Stimulated activated CD4-positive, alpha-beta T cell treated with anti-CD3 and anti-CD28 coated beads, Interleukin-1b, Interleukin-23, amount 100 ng/mL, for 24 hours (primary cell): ENCODE measurements at places on chromosomes 12 and 14.

DNA sequence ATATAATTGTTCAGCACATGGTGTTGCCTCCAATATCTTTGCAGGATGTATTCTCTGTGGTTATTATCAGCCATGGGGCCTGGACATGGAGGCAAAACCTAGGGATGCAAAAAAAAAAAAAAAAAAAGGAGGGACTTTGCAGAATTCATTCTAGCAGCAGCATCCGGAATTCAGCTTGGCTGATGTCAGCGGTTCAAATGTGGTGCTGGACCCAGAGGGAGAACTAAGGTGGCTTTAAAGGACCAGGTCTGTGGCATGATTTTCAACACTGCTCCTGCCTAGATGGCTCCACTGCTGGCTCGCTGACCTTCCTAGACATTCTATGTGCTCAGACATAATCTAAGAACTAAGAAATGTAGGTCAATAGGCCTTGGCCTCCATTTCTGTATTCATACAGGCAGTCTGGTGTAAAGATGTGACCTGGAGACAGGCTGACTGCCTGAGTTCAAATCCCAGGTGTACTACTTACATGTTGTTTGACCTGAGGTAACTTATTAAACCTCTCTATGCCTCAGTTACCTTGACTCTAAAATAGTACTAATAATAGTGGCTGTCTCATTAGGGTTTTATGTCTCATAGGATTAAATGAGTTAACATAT, 108.6 kb downstream of the PPM1A start:
- DNase-seq: no peak

- no peak for DNase-seq
Observed at GRCh38 chr14:34633742-34634141, 3.8 kb upstream of the SNX6 start.

DNA sequence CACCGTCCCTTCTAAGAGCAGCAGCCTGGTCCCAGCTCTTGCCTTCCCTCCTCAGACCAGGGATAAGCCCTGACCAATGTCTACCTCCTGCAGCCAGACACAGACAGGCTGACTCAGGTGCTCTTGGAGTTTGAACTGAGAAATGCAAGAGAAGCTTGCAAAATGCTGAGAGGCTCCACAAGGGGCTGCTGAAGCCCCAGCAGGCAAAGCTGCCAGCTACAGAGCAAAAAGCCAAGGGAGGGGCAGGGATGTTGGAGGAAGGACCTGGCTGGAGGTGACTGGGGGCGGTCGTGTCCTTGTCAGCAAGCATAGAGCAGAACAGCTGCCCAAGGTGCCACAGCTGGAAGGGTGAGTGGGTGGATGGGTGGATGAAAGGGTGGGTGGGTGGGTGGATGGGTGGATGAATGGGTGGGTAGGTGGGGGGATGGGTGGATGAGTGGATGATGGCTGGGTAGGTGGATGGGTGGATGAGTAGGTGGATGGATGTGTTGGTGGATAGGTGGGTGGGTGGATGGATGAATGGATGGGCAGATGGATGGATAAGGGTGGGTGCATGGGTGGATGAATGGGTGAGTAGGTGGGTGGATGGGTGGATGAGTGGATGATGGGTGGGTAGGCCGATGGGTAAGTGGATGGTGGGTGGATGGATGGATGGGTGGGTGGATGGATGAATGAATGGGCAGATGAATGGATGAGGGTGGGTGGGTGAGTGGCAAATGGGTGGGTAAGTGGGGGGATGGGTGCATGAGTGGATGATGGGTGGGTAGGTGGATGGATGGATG, 4.0 kb upstream of the INF2 start:
- DNase-seq: no peak

DNA sequence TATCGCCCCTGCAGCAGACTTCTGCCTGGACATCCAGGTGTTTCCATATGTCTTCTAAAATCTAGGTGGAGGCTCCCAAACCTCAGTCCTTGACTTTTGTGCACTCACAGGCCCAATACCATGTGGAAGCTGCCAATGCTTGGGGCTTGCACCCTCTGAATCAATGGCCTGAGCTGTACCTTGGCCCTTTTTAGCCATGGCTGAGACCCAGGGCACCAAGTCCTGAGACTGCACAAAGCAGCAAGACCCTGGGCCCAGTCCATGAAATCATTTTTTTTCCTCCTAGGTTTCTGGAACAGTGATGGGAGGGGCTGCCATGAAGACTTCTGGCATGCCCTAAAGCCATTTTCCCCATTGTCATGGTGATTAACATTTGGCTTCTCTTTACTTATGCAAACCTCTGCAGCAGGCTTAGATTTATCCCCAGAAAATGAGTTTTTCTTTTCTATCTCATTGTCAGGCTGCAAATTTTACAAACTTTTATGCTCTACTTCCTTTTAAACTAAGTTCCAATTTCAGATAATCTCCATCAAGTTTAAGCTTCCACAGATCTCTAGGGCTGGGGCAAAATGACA, 1445.8 kb upstream of the FLRT2 start:
- no peak for DNase-seq

- DNase-seq: no peak
Observed at GRCh38 chr12:130608132-130608531, 108.0 kb downstream of the RIMBP2 start.

DNA sequence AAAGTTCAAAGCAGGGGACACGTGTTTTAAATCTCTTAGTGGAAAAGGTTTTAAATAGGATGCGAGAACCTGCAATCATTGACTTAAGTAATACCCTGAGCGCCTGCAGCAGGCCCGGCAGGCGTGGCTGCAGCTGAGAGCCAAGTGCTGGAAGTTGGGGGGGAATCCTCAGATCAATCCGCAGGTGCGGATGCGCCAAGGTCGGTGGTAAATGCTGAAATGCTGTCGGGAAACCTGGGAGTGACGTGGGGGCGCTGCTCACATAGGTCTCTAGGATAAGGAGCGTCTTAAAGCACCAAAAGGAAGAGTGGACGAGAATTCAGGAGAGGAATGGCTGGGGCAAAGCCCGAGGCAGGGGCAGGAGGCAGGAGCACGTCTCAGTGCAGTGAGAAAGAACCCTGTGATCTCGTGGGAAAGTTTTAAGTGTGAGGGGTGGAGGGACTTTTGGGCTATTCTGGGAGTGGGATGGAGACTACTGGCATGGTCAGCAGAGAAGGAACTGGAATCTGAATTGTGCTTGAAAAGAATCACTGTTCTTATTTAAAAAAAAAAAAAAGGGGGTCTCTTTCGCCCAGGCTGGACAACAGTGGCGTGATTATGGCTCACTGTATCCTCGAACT, 883 bp upstream of the CDCA4 start:
- DNase-seq: peak; percentile 25

GRCh38 chr14:103600503-103600902, 28.5 kb upstream of the KLC1 start:
- no peak for DNase-seq

DNA sequence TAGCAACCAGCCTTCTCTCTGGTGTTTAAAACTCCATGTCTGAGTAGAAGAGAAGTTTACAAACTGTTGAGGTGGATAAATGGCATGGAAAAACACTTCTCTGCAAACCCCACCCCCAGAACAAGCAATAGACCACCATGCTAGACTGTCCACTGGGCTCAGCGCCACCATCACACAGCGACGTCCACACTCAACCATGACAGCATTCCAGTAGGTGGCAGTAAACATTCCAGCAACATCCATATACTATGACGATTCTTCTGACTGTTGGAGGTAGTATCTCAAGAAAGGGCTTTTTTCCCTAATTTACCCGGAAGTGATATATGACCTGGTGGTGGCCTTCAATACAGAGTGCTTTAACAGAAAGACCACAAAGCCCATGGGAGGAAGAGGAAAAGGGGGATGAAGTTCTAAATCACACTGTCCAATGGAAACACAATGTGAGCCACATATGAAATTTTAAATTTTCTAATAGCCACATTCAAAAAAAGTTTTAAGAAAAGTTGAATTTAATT, 152.2 kb downstream of the SLC15A4 start:
- no peak for DNase-seq

DNA sequence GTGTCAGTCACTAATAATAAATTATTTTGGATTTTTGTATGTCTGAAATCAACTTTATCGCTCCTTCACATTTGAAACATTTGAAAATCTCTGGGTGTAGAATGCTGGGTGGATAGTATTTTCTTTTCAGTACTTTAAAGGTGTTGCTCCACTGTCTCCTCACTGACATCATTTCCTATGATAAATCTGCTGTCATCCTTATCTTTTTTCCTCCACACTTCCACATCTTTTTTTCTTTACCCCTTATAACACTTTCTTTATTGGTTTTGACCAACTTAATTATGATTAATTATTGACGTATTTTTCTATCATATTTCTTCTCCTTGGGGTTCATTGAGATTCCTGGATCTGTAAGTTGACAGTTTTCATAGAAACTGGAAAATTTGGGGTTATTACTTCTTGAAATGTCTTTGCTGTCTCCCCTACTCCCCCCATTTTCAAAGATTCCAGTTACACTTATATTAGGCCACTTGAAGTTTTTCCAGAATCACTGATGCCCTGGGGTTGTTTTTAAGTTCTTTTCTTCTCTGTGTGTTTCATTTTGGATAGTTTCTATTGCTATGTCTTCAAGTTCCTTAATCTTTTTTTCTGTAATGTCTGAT, 177.5 kb upstream of the DIO3 start:
- DNase-seq: no peak

GRCh38 chr12:67161322-67161918, 107.7 kb upstream of the CAND1 start:
- DNase-seq: no peak

DNA sequence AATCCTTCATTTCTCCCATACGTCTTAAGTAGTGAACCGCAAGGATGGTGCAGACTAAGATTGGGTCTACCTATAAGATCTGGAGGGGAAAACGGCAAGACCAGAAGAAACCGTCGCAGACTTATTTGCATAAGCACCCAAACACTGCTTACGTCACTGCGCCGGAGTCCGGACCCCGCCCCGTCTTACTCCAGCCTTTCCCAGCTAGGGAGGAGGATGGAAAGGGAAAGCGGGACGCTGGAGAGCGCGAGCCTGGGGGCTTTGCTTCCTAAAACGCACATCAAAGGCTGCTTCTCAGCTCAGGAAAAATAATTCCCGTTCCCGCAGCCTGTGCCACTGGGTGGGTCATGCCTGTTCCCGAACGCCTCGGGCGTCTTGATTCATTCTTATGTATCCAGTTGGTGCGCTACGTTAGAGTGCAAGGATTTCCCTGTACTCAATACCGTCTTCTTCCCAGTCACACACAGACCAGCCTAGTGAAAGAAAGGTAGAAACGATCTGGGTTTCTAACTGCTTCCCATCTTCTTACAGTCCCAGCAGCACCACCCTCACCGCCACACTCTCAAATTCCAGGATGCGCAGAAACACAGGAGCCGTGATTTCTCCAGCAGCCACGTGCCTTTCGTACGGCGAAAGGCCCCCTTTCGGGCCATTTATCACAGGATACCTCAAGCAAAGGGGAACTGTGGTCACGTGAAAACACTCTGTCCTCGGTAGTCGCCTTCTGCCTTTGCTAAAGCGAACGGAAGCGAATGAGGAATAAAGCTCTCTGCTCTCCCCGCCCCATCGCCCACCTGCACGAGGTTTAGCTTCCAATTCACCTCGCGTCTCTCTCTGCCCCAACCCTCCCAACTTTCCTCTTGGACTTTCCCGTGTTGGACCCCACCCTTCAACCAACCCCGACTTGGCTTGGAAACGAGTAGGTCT, 1.1 kb downstream of the SLC6A15 start:
- no peak for DNase-seq

DNA sequence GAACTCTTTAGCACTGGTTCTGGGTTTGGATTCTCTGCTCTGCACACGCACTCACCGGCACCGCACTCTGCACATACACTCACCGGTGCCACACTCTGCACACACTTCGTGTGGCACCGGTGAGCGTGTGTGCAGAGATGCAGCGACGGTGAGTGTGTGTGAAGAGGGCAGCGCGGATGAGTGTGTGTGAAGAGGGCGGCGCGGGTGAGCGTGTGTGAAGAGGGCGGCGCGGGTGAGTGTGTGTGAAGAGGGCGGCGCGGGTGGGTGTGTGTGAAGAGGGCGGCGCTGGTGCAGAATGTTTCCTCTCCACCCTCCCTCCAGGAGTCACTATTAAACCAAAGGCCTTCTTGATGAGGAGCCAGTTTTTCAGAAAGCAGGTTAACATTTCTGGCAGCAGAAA, 49.2 kb upstream of the MMP17 start:
- no peak for DNase-seq

GRCh38 chr12:116920939-116921338, 10.2 kb downstream of the FBXW8 start:
- no peak for DNase-seq

DNA sequence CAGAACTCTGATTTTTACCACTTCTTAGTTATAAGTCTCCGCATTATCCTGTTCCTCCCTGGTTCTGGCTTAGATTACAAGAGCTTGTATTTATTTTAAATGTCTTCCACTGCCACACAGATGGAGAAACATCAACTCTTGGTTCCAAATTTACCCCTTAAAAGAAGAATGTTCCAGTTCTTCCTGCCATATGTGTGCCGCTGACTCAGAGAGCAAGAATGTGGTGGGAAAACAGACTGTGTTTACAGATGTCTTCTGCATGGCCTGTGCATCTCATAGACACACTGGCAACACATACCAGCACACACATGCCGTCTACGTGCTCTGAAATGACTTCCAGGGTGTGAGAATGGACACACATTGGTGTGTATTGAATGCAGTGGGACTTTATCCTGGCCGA, 383.0 kb downstream of the LRIG3 start:
- no peak for DNase-seq

DNA sequence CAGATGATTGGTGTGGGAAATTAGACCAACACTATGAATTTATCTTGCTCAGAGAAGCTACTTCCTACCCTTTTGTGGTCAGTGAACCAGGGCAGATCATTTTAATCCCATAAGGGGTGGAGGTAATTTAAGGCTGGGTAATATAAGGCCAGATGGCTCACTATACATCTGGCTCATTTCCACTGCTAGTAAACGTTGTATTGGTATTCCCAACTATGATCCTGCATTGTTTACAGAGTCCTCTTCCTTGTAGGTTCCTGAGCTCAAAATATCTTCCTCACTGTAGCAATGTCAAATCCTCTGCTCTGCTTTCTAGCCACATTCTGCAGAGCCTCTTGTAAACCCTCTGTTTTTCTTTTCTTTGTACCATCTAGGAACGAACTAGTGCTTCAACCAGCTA, 93.0 kb upstream of the MGAT4C start:
- DNase-seq: no peak

GRCh38 chr14:68148276-68148675, 328.7 kb downstream of the RAD51B start:
- no peak for DNase-seq

DNA sequence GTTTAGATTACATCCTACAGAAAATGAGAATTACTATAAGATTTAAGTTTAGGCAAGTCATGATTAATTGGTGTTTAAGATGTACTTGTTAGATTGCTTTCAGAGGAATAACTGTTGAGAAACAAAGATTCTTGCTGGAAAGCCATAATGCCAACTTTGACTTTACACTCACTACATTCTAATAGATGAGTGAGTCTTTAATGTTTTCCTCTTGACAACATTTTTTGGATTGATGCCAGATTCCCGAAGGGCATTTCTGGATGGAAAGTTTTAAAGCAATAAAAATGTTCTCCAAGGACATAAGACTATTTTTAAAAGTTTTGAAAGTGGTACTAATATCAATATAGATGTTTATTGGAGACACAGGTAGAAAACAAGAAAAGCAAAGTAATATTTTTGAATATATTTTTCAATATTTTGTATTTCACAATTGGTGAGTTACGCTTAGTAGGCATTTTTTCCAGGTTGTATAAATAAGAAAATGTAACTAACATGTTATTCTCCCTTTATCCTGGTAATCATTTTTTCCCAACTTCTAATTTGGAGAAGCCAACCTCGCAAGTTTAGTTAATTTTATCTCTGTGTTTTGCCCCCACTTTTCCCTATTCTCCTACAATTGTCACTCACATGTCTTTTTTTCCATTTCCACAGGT, 307.3 kb downstream of the CEP128 start:
- DNase-seq: no peak
